ENCODE measurements at places on chromosomes 4 and X. TPM values are rescaled to one million over a fixed set of nuclear protein-coding genes. Genes with fewer than 3 reads are reported as not detected.

The RWDD4 gene
- total RNA-seq = 19.3 TPM

DNA sequence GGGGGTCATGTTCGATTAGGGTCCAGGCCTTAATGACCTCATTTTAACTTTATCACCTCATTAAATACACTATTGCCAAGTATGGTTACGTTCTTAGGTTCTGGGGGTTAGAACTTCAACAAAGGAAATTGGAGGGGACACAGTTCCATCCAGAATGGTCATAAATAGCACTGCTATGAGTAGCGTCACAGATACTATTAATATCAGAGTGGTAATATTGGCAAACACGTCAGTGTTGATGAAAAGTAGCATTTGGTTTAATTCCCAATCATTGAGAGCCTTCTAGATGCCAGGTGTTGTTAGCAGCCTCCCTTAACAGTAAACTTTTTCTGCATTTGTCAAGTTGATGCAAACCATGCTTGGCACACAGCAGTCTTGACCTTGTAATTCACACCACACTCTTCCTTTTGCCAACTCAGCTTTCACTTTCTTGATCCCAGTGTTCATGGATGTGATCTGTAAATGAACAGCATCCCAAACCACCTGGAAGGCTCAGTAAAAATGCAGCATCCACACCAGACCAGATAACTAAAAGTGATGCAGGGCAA, 912.5 kb upstream of the TENM3 start:
- no peak for DNase-seq

DNA sequence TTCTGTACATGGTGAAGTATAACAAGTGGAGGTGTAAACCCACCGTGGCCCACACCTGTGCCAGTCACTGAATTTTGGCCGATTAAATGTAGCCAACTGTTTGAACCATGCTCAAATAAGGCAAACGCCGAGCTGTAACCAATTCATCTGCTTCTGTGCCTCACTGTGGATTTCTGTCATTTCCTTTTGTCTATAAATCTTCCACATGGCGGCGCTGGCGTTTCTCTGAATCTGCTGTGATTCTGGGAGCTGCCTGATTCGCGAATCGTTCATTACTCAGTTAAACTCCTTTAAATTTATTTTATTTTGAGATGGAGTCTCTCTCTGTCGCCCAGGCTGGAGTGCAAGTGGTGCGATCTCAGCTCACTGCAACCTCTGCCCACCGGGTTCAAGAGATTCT, 19.2 kb downstream of the SUPT20HL2 start:
- peak; percentile 75 for DNase-seq

- DNase-seq = no peak
Measured at GRCh38 chr4:3176367-3177229, 72.4 kb upstream of the MSANTD1 start.

GRCh38 chr4:26044524-26044923, 130.5 kb downstream of the SMIM20 start:
- no peak for DNase-seq

The ATOH1 gene
- not detected for total RNA-seq

GRCh38 chrX:40154853-40155588, 57.3 kb upstream of the BCOR start:
- DNase-seq = peak; percentile 75

GRCh38 chr4:128524311-128524710, 236.7 kb upstream of the PGRMC2 start:
- DNase-seq = no peak

The SPATA4 gene
- total RNA-seq = not detected

GRCh38 chr4:84878546-84878945, 87.9 kb downstream of the WDFY3 start:
- no peak for DNase-seq

DNA sequence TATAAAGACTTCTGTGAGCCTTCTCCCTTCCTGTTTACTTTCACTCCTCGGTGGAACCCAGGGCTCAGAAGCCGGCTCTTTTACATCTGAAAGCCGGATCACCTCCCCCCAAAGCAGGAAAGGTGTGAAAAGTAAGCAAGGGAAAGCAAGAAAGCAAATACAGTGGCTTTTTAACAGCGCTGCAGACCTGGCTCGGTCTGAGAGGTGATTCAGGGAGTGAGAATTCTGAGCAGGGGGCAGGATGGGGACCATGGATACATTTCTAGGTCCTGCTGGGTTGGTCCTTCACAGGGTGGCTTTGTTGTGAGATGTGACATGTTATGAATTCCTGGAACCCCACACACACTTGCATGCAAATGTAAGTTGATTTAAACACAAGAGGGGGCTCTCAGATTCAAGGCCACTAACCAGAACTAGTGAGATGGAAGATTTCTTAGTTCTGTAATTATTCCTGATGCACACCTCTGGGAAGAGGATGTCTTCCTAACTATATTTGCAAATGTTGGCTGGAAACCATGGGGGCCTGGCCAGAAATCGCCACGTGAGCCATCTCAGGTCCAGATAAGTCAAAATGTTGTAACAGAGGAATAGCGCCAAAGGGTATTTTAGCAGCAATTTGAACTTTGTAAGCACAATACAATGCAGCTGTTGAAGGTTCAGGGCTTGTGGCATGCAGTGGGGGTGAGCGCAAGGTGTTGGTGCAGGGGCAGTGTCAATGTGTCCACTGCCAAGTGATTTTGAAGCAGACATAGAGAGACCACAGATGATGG, 670.1 kb upstream of the LCORL start:
- peak; percentile 91 for DNase-seq

DNA sequence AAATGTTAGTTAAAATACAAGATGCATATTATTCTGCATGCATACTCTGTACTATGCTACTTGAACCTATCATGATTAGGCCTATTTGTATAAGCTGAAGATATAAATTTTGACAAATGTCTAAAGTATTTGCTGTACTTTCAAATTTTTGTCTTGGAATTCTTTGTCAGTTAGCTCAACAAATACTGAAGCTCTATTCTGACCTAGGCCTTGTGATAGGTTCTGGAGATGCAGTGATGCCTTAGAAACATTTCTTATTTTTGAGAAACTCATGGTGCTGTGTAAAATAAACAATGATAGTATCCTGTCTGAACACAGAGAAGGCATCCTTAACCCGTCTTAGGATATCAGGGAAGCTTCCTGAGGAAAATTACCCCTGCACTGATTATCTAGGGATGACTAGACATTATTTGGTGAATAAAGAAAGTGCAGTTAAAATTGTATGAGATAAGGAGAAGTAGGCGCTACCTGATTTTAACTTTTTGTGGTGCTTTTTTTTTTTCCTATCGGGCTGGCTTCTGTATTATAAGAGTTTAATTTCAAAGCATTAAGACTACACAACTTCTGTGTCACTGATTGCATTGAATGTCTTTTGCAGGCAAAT, 43.4 kb downstream of the MOB1B start:
- no peak for DNase-seq
